ENCODE measurements at places on chromosomes 1 and 21.
A peak's percentile ranks its signal among the peaks of the same experiment; 100 is the strongest.

DNA sequence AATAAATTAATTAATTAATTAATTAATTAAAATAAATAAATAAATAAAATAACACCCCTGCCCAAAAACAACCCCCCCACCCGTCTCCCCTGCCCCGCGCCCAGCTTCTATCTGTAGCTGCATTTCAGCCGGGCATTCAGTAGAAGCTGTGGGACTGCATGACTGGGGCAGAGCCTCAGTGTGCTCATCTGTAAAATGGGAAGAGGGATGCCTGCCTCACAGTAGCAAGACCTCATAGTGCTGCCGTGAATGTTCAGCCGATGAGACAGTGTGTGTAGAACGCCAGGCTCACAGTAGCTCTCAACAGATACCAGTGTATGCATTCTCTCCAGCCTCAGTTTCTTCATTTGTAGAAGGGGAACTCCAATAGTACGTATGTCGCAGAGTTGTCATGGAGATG is 8.7 kb downstream of the PADI4 start:
- no peak for DNase-seq

DNA sequence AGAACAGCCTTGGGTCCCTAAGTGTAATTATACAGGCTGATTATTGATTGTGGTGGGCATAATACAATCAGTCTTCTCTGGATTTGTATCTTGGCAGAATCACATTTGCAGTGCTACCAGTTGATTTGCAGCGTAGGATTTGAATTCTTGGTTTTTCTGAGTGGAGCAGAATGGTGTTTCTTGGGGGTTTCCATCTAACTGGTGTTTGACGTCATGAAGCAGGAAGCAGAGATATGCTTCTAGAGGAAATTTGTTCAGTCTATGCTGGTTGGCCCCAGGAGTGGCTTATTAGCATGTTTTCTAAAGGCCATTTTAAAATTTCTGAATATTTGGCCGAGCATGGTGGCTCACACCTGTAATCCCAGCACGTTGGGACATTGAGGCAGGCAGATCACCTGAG is 3.4 kb downstream of the CTTNBP2NL start:
- DNase-seq: no peak

DNA sequence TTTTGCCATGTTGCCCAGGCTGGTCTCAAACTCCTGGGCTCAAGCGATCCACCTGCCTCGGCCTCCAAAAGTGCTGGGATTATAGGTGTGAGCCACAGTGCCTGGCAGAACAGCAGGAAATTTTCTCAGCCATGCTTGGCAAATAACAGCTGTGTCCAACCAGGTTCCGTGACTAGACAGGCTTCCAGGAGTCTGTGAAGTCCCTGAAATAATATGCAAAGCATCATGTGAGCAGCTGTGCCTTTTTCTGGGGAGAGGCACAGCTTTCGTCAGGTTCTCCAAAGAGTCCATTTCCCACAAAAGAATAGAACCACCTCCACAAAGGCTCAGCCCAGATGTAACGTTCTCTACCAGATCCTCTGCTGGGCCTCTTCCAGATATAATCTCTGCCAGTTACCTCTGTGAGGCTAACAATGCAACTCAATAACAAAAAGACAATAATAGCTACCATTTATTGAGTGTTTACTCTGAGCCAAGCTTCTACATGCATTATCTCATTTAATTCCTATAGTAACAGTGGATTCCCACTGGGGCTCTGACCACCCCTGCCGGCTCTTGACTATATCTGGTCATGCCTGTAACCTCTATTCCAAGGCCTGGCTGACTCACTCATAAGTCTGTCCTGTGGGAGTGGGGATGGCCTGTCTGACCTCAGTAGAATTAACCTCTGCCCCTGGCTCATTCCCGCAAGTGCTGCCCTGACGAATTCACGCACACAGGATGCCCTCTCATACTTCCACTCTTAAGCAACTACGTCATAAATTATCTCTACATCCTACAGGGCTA is 4.0 kb upstream of the NKAIN1 start:
- DNase-seq: no peak

- no peak for DNase-seq
Measured at GRCh38 chr1:155003766-155004351, 1.3 kb downstream of the ZBTB7B start.

- DNase-seq: peak; percentile 32
Measured at GRCh38 chr1:151989211-151989862, 4.3 kb downstream of the S100A10 start.

- DNase-seq: no peak
Measured at GRCh38 chr1:237553078-237553477, 337.6 kb downstream of the ZP4 start.

DNA sequence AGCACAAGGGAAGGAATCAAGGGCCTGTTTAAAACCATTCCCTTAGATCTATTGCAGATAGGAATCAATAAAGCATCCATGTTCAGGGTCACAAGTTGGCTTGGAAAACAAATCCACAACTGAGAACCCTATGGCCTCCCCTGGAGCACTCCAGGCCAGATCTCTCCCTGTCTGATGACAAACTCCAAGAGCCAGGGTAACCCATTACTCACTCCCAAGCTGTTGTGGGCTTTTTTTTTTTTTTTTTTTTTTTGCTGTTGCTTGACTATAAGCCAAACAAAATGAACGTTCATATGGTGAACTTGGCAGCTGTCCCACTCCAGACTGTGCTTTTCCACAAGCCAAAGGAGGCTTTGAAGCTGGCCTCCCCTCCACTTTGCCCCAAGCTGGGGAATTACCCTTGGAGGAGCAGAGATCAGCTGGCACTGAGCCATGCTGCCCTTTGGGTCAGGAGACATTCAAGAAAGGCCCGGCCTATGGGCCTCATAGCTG is 35.7 kb upstream of the VAV3 start:
- DNase-seq: no peak

DNA sequence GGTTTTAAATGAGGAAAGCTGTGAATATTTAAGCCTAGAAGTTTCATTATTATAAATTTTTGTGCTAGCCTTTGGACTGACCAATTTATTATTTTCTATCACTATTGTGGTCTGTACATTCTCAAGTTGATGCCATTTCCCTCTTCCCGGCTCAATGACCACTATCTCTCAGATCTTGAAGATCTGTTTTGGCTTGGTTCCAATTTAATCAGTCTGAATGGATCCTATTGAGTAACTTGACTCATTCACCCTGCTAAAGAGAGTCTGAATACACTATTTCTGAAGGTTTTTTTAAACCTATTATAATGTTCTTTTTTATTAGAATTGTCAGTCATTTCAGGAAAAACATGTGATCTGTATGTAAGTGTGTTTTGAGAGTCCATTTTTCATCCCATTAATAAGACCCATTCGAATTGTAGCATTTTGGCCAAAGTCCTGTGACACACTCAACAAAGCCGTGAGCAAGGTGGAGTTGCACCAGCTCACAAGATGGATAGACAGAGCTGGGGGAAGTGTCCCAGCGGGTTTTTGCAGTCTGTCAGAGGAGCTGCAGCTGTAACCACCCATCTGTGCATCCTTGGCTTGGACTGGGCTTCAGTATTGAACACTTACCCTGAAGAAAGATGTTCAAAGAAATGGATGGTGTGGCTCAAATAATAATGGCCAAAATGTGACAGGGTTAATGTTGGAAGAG is 145.6 kb downstream of the NFIA start:
- DNase-seq: no peak

- no peak for DNase-seq
Measured at GRCh38 chr1:154445040-154445472, 39.9 kb downstream of the IL6R start.

GRCh38 chr21:44379991-44380865 is 26.8 kb downstream of the TRPM2 start:
- no peak for DNase-seq

- DNase-seq: no peak
Measured at GRCh38 chr1:71859806-71860205, 422.5 kb downstream of the NEGR1 start.

- DNase-seq: no peak
Measured at GRCh38 chr1:180204231-180204630, 25.8 kb upstream of the LHX4 start.

GRCh38 chr1:119316870-119317416 is 51.6 kb upstream of the HAO2 start:
- DNase-seq: no peak

- no peak for DNase-seq
Measured at GRCh38 chr1:19744335-19744743, 55.4 kb downstream of the TMCO4 start.

GRCh38 chr1:200771625-200772555 is 33.2 kb downstream of the CAMSAP2 start:
- DNase-seq: no peak

GRCh38 chr1:33298623-33299277 is 22.1 kb downstream of the A3GALT2 start:
- peak; percentile 55 for DNase-seq

DNA sequence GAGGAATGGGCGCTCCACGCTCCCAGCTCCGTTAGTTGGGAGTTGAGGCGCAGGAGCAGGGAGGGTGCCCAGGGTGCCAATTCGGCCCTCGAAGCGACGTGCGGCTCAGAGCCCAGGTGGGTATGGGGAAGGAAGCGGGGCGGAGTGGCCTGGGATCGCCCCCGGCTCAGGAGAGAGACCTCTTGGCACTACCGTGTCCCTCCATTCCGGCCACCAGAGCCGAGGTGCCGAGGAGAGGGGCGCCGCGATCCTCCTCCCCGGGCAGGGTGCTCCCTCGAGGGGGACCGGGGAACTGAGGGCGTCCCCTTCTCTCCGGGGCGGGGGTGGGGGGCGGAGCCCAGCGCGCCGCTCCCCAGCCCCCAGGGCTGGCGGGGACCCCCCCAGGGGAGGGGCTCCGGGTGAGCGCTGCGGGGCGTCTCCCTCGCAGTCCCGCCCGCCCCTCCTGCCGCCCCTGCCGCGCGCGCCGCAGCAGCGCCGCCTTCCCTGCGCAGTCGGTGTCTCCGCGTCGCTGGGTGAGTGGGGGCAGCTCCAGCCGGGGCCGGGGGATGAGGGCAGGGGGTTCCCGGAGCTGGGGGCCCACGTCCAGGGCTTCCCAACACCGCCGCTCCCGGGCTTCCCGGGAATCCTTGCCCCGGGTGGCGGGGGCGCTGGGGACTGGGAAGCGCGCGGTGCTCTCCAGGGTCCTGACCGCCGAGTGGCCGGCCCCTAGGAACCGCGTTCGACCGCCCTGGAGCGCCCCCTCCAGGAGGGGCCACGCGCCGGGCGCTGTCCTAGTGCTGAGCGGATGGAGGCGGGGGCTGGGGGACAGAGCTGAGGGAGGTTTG is at the start of gene HPCA:
Gene HPCA, plus strand, starts transcription at position 488 of the 824 bp plus-strand sequence. CDS start 2,408 bp downstream, outside the sequence.
- peak; percentile 21 for DNase-seq

- no peak for DNase-seq
Measured at GRCh38 chr1:63891060-63891690, 117.4 kb downstream of the ROR1 start.

- DNase-seq: no peak
Measured at GRCh38 chr1:3219005-3219790, 150.2 kb downstream of the PRDM16 start.

DNA sequence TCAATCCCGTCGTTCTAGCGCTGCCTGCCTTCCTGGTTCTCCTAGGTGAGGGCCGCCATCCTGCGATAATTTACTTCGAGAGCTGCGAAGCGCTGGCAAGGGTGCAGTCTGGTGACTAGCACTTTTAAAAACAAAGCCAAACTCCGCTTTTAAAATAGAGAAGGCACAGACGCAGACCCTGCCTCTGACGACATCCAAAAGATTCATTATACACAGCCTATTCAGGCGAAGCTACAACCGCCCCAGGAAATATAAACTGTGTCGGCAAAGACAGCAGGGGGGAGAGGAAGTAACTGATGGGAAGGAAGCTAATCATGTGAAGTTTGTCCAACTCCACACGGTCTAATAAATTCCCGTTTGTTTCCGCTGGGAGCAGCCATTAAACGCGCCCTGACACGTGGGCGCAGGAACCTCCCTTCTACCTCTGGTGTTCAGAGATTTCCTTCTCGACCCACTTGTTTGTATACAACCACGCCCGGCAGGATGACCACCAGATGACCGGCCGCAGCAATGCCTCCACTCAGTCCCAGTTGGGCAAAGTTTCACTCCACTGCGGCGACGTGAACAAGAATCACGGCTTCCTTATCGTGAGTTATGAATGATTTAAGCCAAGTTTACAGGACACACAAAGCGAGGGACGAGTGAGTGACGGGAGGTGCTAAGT is 1.3 kb downstream of the GNG12 start:
- DNase-seq: no peak

DNA sequence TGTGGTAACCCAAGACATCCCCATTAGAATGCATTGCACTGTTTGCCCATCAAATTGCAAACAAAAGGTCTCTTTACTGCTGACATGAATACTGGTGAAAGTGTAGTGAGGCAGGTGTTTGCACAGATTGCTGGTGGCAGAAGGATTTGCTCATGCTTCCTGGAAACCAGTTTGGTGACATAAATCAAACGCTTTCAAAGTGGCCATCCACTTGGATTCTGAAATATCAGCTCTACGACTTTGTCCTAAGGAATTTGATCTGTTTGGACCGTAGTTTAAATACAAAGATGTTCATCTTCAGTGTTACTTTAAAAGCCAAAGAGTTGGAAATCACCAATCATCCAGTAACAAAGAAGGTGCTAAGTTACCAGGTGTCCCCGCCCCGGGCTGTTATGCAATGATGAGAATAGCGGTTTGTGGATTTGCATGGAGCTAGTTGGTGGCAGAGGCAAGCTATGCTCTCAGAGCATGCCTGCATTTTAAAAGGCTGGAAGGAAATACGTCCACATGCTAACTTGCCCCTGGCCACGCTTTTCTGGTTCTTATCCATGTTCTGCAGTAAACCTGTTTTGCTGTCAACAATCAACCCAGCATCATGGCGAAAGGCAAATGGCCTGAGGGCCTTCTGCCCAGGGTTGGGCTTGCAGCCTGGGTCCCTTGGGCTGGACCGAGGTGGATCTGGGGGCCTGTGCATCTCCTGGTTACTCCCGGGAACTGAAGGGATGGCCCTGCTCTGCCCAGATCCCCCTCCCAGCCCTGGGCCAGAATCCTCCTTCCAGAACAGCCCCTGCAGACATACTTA is 49.2 kb downstream of the UMODL1 start:
- DNase-seq: no peak

- no peak for DNase-seq
Measured at GRCh38 chr21:43318841-43319781, 107.8 kb downstream of the SIK1 start.

- DNase-seq: no peak
Measured at GRCh38 chr1:29309621-29310020, 73.3 kb downstream of the PTPRU start.

DNA sequence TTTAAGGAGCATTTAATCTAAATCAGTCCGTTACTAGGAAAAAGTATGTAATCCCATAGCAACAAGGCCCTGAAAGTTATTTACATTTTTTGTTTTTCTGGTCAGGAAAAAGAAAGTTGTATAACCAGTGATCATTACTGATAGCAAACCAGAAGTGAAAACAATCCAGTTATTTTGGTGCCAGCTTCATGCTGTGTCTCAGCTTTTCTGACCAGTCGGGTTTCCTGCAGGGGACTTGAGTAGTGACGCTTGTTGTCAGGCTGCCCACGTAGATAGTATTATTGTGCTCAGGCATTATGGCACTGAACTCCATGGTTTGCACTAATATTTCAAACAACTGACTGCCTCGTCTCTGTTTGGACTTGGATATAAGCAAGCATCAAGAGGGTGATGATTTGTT is 55.2 kb downstream of the SASS6 start:
- no peak for DNase-seq

DNA sequence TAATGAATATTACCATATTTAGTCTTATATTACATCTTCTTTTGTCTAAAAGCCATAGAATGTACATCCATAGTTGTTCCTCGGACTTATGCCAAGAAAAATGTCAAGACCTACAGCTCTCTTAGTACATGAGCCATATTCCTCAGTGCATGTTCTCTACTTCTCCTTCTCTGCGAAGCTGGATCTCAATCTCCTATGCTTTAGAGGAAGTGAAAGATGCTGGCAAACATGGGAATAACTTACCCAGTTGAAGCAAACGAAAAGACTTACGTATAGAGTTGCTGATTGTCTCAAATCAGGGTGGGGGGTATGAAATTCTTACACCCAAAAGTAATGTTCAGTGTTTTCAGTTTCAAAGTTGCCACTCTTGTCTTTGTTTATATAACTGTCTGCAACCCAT is 32.7 kb downstream of the OR13G1 start:
- DNase-seq: no peak
